ENCODE measurements at places on chromosomes 4 and X.

- no peak for DNase-seq
Observed at GRCh38 chr4:165288639-165289422, 38.6 kb upstream of the MSMO1 start.

- no peak for DNase-seq
Observed at GRCh38 chr4:3767570-3768288, 1.5 kb downstream of the ADRA2C start.

DNA sequence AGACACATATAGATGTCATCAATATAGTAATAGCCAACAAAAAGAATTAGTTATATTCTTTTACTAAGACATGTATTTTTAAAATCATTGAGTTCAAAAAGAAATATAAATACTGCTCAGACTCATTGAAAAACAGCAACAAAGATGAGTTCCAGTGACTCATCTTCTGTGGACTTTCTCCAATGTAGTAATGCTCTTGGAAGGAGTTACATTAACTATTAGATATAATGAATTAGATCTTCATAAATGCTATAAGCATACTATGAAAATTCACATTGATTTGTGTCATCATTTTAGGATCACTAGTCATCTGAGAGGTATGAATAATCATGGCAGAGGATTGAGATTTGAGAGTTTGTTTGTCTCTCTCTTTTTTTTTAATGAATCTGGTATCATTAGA, 547.8 kb upstream of the PCDH7 start:
- no peak for DNase-seq

GRCh38 chrX:12579311-12579710, 211.9 kb upstream of the PRPS2 start:
- DNase-seq, result no peak

GRCh38 chr4:185879666-185880312, 67.8 kb upstream of the SORBS2 start:
- no peak for DNase-seq

DNA sequence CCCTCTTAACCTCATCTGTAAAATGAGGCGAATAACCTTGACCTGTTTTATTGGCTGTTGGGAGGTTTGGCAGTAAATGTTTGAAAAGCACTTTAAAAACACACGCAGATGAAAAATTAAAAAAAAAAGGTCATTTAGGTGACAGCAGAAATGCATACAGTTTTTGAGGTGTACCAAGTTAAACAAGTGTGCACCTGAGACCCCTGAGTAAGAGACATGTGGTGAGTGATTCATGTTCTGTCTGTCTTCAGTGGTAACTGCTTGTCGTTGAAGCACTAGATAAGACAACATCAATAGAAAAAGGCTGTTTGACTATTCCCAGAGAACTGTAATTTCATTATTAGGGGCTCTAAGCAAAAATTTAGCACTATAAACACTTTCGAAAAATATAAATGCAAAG, 608.4 kb upstream of the PITX2 start:
- DNase-seq, result no peak

GRCh38 chr4:142121448-142122350, 485.3 kb downstream of the IL15 start:
- DNase-seq, result no peak

GRCh38 chrX:39866229-39866628, 231.5 kb downstream of the BCOR start:
- no peak for DNase-seq

DNA sequence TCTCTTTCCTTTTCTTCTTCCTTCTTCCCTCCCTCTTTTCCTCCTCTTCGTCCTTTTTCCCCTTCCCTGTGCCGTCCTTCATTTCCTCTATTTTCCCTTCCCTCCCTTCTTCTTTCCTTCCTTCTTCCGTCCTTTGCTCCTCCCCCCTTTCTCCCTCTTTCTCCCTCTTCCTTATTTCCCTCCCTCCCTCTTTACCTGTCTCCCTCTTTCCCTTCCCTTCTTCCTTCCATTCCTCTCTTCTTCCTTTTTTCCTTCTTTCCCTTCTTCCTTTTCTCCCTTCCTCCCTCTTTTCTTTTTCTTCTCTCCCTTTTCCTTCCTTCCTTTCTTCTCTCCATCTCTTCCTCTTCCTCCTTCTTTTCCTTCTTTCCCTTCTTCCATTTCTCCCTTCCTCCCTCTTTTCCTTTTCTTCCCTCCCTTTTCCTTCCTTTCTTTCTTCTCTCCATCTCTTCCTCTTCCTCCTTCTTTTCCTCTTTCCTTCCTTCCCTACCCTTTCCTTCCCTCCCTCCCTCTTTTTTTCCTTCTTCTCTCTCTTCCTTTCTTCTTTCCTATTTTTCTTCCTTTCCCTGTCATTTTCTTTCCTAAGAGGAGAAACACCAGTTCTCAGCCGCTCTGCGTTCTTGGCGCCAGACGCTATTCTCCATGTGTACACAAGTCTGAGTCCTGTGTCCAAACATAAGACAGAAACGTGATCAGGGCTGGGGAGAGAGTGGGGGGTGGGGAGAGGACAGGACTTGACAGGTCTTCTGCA, 597.1 kb downstream of the MID1IP1 start:
- DNase-seq, result no peak

- DNase-seq, result no peak
Observed at GRCh38 chr4:181858741-181859140, 384.5 kb upstream of the TENM3 start.

GRCh38 chr4:5973486-5974220, 44.6 kb downstream of the C4orf50 start:
- no peak for DNase-seq

DNA sequence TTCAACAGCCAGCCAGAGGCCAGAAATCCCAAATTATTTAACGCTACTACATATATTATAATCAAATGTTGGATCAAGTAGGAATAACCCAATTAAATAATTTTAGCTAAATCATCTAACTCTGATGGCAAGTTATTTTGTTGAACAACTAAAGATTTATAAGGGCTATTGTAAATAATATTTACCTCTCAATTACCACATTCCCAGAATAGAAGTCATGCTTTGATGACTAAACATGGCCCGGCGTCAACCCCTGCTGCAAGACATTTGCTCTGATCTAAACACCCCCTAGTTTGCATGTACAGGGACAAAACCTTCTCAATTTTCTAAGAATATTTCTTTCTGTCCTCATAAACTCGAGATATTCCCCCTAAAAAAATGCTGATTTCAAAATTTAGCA, 14.2 kb downstream of the VEGFC start:
- no peak for DNase-seq

GRCh38 chr4:4913147-4913561, 53.7 kb downstream of the MSX1 start:
- peak; percentile 57 for DNase-seq

GRCh38 chr4:19844446-19844845, 407.3 kb upstream of the SLIT2 start:
- DNase-seq, result no peak

- peak; percentile 46 for DNase-seq
Observed at GRCh38 chr4:3322059-3322550, 29.3 kb downstream of the RGS12 start.

GRCh38 chr4:155433636-155434360, 57.0 kb upstream of the MAP9 start:
- no peak for DNase-seq

- no peak for DNase-seq
Observed at GRCh38 chr4:27594922-27595321, 734.3 kb downstream of the STIM2 start.

DNA sequence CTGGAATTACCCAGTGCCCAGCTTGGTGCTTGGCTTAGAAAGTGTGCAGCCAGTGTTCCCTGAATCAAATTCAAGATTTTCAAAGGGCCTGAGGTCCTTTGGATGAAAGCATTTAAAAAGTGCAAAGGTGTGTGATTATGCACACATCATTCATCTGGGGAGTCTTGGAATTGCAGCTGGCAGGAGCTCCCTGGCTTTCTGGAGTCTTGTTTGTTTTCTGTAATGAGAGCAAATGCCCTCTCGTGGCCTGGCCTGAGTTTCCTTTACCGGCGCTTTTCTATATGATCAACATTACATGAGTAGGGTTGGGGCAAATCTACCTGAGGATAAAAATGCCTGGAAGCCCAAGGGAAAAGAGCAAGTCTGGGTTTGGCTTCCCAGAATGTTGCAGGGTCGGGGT, 24.6 kb upstream of the SORCS2 start:
- DNase-seq, result no peak

- no peak for DNase-seq
Observed at GRCh38 chr4:87011340-87012034, 76.7 kb downstream of the AFF1 start.

GRCh38 chrX:154317391-154317995, 21.9 kb downstream of the TKTL1 start:
- no peak for DNase-seq

- DNase-seq, result no peak
Observed at GRCh38 chr4:65597697-65598096, 72.6 kb downstream of the EPHA5 start.

GRCh38 chrX:17039826-17040225, 93.4 kb downstream of the REPS2 start:
- no peak for DNase-seq

DNA sequence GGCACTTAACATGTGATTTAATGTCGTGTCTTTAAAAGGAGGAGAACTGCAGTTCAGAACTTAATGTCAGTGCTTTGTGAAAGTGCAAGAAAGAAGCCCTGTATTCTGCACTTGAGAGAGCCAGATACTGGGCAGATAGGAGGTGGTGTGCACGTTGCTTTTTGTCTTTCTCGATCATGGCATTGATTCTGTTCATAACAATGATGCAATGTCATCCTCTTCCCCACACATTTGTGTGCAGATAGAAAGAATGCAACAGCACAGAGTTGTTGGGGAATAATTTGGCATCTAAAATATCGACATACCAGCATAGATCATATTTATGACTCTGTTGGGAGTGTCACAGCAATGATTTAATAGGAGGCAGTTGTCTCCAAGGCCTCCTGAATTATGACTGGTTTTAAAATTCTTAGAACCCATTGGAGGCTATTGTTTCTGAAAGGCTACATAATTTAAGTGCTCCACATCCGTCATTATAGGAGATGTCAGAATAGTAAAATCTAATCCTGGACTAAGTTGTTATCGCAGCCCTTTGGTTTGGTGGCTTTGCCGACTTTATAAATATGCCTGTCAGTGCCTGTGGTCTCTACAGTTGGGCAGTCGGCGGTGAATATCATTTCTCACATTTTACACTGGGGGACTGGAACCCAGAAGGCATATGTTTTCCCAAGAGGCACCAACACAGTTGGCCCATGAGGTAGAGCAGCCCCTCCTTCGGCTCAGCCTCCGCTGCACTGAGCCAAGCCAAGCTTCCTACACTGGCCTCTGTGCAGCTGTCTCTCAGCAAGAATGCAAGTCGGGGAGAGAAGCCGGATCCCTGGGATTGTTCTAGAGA, 124.9 kb downstream of the PTTG2 start:
- DNase-seq, result no peak

- no peak for DNase-seq
Observed at GRCh38 chr4:52715914-52716313, 35.3 kb downstream of the ERVMER34-1 start.

- DNase-seq, result no peak
Observed at GRCh38 chrX:118153270-118153669, 36.7 kb upstream of the KLHL13 start.

DNA sequence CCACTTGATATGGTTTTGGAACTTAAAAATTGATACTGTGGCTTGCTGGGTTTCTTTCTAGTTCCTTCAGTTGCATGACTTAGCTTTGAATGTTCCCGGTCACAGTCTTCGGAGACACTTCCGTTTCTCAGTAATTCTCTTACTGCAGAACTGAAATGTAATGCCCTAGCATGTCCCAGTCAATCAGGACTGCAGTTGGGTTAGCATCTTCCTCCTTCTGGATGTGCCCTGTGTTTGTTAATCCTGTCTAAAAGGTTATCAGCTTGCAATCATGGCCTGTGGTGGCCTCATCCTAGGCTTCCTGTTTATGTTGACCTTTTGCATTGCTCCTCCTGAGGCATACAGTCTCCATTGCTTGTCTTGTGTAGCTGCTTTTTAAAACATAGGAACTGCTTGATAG, 275.9 kb downstream of the ARHGAP10 start:
- DNase-seq, result no peak

- DNase-seq, result no peak
Observed at GRCh38 chr4:25007598-25007997, 23.1 kb downstream of the LGI2 start.

DNA sequence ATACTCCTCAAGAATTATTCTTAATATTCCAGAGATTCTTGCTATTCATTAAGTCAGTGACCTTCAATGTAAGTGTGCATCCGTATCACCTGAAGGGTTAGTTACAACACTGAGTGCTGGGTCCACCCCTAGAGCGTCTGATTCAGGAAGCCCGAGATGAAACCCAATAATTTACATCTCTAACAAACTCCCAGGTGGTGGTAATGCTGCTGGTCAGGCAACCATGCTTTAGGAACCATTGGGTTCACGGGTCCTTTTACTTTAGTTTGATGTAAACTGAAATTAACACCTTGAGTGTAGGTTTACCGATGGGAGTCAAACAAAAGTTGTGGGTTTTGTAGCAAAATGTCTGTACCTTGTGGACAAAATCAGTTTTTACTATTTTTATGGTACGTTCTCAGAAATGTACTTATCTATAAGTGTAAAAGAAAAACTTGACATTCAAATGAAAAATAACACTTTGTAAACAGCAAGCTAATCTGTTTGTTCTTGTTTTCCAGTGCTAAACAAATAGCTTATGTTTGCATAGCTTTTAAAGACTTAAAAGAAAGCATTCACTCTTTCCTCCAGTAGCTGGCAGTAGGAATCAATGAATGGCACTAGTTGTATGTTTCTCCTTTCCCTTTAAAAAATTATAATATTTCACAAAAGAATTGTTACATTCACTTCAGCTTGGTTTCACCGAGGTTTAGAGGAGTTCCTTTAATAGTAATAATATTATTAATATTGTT, 32.7 kb downstream of the ACE2 start:
- no peak for DNase-seq

DNA sequence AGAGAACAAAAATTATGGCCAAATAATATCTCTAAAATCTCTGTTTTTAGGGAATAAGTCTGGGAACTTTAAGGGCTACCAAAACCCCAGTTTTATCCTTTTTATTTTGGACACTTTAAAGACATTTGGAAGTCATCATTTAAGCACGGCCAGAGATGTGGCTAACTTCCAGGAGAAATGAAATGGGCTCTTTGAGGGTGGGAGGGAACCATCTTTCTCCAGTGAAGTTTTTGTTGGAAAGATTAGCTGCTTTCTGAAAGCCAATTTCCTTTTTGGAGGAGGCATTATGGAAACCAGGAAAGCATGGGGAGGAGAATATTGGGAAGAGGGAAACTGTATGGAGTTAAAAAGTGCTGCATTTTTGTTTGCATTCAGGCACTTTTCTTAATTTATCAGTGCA, 4.8 kb downstream of the VSIG1 start:
- no peak for DNase-seq

DNA sequence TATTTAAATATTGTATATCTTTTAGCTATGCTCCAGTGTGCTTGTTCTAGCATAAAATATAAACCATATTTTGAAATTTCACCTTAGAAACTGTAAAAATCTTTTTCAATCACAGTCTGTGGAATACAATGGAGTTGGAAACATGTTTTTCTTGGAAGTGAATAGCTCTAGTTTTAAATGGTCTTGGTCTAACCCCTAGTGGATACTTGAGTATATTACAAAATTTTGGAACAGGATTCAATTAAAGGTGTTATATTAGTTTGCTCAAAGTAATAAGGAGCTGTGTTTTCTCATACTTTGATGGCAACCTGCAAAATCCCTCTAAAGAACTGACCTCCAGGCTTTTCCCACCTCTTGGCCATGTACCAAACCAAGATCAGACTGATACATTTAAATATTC, 48.2 kb downstream of the STK26 start:
- DNase-seq, result no peak

- no peak for DNase-seq
Observed at GRCh38 chr4:60463857-60464502, 736.1 kb upstream of the ADGRL3 start.

GRCh38 chrX:51802917-51803688, 59.9 kb downstream of the GSPT2 start:
- DNase-seq, result peak; percentile 45
